ENCODE measurements at places on chromosomes 2 and 18. TPM values are rescaled to one million over a fixed set of nuclear protein-coding genes. Genes with fewer than 3 reads are reported as not detected.

DNA sequence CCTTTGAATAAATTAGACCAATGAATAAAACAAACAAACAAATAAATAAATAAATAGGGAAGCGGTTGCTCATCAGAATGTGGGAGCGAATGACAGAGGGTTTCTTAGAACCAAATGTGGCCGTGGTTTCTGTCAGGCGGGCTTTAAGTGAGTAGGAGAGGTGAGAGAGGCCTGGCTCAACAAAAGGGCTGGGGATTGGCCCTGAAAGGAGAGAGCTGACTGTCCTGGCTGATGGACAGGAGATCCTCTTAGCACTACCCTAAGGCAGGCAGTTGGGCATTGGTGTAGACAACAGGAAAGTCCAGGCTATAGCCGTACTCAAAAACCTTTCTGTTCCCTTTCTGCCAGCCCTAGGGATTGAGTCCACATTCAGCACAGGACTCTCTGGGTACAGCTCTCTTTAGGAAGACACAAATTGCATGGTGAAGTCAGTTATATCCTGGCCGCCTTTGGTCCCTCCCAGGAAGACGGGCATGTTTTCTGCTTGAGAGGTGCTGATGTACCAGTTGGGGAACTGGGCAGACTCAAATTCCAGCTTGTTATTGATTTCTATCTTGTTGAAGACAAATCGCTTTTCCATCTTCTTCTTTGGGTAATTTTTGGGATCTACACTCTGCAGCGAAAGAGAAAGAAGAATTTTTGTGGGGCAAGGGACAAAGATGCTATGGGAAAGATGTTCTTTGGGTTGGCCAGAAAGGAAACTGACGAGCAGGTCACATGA lies 6.5 kb downstream of the IL1B start:
- no peak for DNase-seq
- no peaks in the 10 kb centered on the region for H3K27me3 ChIP-seq
- H3K27ac ChIP-seq: no peak overlapping the region
- no peaks in the 10 kb centered on the region for H3K36me3 ChIP-seq

- no peaks in the 10 kb centered on the region for H3K27me3 ChIP-seq
- DNase-seq: no peak
- H3K4me1 ChIP-seq: no peaks in the 10 kb centered on the region
- no peak overlapping the region for H3K27ac ChIP-seq
- no peaks in the 10 kb centered on the region for H3K36me3 ChIP-seq
- no peak overlapping the region for H3K4me3 ChIP-seq
These were observed 393.9 kb downstream of the LRRTM1 start for GRCh38 chr2:79910643-79911042.

The ABCB11 gene
- total RNA-seq: under 0.01 TPM

DNA sequence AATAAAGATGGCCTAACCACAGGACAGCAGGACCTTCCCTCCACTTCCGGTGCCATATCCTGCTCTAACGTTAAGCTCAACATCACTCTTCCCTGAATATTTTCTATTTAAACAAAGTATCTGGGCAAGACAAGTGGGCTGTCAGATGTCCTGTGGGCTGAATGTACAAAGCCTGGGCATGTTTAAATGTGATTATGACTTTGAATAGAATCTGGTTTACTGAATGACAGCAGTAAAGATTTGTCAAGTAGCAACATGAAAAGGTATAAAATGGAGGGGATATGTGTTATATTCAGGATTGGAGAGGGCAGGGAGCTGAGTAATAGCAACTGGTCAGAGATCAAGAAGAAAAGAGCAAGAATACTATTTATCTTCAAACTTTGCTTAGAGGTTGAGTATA lies 540.9 kb downstream of the NRXN1 start:
- no peak overlapping the region for H3K27ac ChIP-seq
- H3K4me3 ChIP-seq: no peak overlapping the region
- no peaks in the 10 kb centered on the region for H3K27me3 ChIP-seq
- H3K36me3 ChIP-seq: no peaks in the 10 kb centered on the region

DNA sequence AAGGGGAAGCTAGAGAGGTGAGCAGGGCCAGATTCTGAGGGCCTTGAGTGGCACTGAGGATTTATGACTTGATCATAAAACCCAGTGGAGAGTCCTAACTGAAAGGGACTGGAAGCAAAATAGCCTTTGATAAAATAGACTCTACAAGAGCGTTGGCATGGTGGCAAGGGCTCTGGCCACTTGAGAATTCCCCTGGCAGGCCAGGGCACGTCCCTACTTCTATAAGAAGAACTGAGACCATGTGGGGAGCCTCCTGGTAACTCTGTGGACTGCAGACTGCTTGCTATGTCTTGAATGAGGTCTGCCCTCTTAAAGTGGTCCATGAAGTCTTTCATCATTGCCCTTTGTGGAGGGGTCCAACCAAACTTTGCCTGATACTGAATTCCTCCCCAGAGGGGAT lies 324.8 kb downstream of the ALK start:
- peaks cover 7% of the 10 kb centered on the region for H3K27me3 ChIP-seq
- H3K36me3 ChIP-seq: no peaks in the 10 kb centered on the region
- H3K27ac ChIP-seq: no peak overlapping the region
- no peak for DNase-seq
- no peaks in the 10 kb centered on the region for H3K4me1 ChIP-seq

DNA sequence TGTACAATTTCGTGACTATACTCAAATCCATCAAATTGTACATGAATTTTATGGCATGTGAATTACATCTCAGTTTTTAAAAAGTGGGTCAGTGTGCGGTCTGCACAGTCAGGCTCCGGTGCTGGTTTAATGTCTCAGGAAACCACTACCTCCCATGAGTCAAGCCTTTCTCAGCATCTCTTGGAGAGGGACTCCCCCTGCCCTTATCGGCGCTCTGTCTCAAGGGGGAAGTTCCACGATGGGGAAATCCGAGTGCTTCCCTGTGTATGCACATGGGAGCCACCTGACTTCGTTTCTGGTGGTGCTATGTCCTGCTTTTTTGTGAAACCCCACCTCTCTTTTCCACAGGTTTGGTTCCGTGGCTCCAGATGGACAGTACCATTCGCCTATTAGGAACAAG lies 72.5 kb downstream of the ACOXL start:
- H3K4me1 ChIP-seq: no peaks in the 10 kb centered on the region
- H3K36me3 ChIP-seq: no peaks in the 10 kb centered on the region
- DNase-seq: no peak
- no peak overlapping the region for H3K27ac ChIP-seq
- no peak overlapping the region for H3K4me3 ChIP-seq

The COL4A3 gene
- total RNA-seq: not detected

The MC4R gene
- total RNA-seq: not detected

The HOXD10 gene
- total RNA-seq: not detected

The SP5 gene
- not detected for total RNA-seq

GRCh38 chr2:157061799-157062198 lies 195.7 kb upstream of the GALNT5 start:
- H3K4me1 ChIP-seq: no peaks in the 10 kb centered on the region
- no peak overlapping the region for H3K4me3 ChIP-seq
- no peak overlapping the region for H3K27ac ChIP-seq

The MAB21L4 gene
- total RNA-seq: not detected

DNA sequence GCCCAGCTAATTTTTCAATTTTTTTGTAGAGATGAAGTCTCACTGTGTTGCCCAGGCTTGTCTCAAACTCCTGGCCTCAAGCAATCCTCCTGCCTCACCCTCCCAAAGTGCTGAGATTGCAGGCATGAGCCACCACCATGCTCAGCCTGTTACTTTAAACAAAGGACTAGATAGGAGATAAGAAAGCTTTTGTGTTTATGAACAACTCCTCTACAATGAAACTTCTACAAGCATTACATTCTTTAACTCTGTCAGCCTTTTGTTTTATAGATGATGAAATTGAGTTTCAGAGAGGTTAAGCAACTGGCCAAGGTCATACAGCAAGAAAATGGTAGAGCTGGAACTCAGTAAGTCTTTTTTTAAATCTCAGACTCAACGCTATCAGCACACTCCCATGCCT lies 22.7 kb downstream of the ALPK2 start:
- H3K4me3 ChIP-seq: no peak overlapping the region
- H3K36me3 ChIP-seq: no peaks in the 10 kb centered on the region
- H3K27ac ChIP-seq: no peak overlapping the region
- DNase-seq: no peak

DNA sequence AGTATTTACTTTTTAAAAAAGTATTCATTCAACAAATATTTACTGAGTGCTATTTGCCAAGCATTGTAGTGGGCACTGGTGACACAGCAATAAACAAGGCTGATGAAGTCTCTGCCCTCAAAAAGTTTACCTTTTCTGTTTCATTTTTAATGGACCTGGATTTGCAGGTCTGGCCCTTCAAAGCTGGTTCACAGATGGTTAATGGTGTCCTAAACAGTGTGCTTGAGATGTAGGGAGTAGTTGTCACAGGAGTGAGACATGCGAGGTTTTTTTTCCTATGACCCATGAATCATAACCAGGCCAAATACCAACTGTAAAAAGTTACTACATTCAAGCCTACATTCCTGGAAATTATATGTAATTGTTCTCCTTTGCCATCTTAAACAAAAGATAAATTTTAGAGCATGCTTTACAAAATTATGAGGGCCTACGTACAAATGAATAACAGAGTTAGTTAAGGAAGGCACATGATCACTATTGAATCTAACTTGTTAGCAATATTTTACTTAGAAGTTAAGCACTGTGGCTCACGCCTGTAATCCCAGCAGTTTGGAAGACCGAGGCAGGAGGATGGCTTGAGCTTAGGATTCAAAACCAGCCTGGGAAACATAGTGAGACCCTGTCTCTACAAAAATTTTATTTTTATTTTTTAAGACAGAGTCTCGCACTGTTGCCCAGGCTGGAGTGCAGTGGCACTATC lies 223.9 kb downstream of the MBD5 start:
- no peak overlapping the region for H3K4me3 ChIP-seq
- peaks cover 9% of the 10 kb centered on the region for H3K4me1 ChIP-seq
- no peaks in the 10 kb centered on the region for H3K36me3 ChIP-seq
- no peaks in the 10 kb centered on the region for H3K27me3 ChIP-seq
- no peak for DNase-seq
- H3K27ac ChIP-seq: peak overlapping the region; percentile 34

- DNase-seq: peak; percentile 91
- H3K4me3 ChIP-seq: peak overlapping the region; percentile 27
- H3K4me1 ChIP-seq: peaks cover 6% of the 10 kb centered on the region
- H3K36me3 ChIP-seq: peaks cover 3% of the 10 kb centered on the region
These were observed 76.5 kb downstream of the STRN start for GRCh38 chr2:36889795-36890194.

- H3K27ac ChIP-seq: no peak overlapping the region
- no peak for DNase-seq
- no peak overlapping the region for H3K4me3 ChIP-seq
- H3K27me3 ChIP-seq: peaks cover 10% of the 10 kb centered on the region
These were observed 263.9 kb upstream of the APCDD1 start for GRCh38 chr18:10190564-10190963.

DNA sequence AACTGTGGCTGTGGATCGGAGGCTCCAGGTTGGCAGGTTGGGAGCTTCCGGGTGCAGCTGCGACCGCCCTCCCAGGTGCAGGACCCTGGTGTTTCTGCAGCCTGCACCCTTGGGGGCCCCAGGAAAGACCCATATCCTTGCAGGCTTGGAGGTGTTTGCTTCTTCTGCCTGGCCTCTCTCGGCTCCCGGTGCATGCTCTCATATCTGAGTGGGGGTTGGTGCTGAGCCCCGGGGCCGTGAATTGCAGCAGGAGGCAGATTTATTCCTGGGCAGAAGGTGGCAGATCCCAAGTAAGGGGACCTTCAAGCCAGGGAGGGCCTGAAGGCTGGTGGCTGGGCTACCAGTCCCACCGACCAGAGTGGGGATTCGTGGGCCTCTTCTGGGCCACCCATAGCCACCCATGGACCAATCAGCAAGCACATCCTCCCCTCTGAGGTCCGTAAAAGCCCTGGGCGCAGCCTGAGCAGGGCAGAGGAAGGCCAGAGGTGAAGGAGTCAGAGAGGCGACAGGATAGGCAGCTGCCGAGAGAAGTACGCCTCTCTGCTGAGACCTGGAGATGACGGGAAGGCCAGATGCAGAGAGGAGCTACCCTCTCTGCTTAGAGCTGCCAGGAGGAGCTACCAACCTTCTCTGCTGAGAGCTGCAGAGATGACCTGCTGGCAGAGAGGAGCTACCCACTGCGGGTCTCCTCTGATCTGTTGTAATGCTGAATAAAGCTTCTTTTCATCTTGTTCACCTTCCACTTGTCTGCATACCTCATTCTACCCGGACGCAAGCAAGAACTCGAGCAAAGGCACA lies 1279.0 kb upstream of the LRRTM1 start:
- no peaks in the 10 kb centered on the region for H3K27me3 ChIP-seq
- H3K36me3 ChIP-seq: no peaks in the 10 kb centered on the region
- H3K4me3 ChIP-seq: no peak overlapping the region

DNA sequence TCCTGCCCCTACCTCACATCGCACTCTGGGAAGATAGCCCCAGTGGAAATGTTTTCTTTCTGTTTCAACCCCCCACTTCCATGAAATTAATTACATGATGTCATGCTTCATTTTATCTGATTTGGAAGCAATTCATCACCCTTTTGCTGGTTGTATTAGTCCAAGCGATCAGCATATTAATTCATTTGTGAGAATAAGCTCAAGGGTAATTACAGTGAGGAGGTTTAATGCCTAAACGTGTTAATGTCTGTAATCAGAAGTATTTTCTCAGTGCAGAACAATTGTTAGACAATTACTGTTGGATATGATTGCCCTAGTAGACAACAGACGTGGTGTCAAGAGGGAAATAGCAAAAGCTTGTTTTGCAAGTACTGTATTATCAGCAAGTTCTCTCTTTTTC lies 746.3 kb downstream of the CPS1 start:
- H3K27ac ChIP-seq: no peak overlapping the region
- H3K36me3 ChIP-seq: no peaks in the 10 kb centered on the region
- H3K4me3 ChIP-seq: no peak overlapping the region
- no peak for DNase-seq

- H3K27me3 ChIP-seq: no peaks in the 10 kb centered on the region
- no peak for DNase-seq
- H3K4me3 ChIP-seq: no peak overlapping the region
- H3K27ac ChIP-seq: no peak overlapping the region
These were observed 23.7 kb downstream of the TOGARAM2 start for GRCh38 chr2:29004755-29005154.

GRCh38 chr2:190121971-190122370 lies 59.4 kb upstream of the MSTN start:
- H3K4me1 ChIP-seq: peaks cover 8% of the 10 kb centered on the region
- no peaks in the 10 kb centered on the region for H3K27me3 ChIP-seq
- no peaks in the 10 kb centered on the region for H3K36me3 ChIP-seq
- H3K27ac ChIP-seq: no peak overlapping the region
- no peak overlapping the region for H3K4me3 ChIP-seq
- DNase-seq: peak; percentile 41

DNA sequence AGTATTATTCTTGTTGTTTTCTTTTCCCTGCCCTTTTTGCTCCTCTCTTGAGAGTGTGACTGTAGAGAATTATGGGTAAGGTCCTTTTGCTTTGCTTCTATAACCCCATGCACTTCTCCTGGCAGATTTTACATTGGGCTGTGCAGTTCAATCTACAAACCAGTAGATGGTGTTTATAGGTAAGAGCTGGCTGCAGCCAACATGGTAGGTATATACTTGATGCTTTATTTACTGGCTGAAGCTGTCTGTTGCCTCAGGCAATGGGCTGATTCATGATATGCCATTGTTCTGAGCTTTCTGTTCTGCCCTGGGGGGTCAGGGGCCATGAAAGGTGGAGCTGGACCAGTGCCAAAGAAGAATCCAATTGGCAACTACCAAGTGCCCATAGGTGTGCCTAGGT lies 48.3 kb upstream of the MYL1 start:
- H3K4me1 ChIP-seq: no peaks in the 10 kb centered on the region
- no peak overlapping the region for H3K27ac ChIP-seq
- DNase-seq: no peak
- no peaks in the 10 kb centered on the region for H3K27me3 ChIP-seq
- no peak overlapping the region for H3K4me3 ChIP-seq

The NYAP2 gene
- under 0.01 TPM for total RNA-seq

GRCh38 chr2:74461187-74462053 lies 3.2 kb downstream of the WBP1 start:
- no peak overlapping the region for H3K4me3 ChIP-seq
- peaks cover 27% of the 10 kb centered on the region for H3K36me3 ChIP-seq
- peak; percentile 47 for DNase-seq
- no peaks in the 10 kb centered on the region for H3K27me3 ChIP-seq
- H3K27ac ChIP-seq: no peak overlapping the region
- H3K4me1 ChIP-seq: peaks cover 24% of the 10 kb centered on the region

All from osteoblast (primary cell).